Activated naive CD8-positive, alpha-beta T cell treated with anti-CD3 and anti-CD28 coated beads, Interleukin-2, amount 10 ng/mL, durations not matched to agents 7 days and 5 days (primary cell): ENCODE measurements at places on chromosomes 13 and 19. TPM values are rescaled to one million over a fixed set of nuclear protein-coding genes. Genes with fewer than 3 reads are reported as not detected.

NTF4 gene
- not detected for total RNA-seq

CCNA1 gene
- total RNA-seq: 0.28 TPM

OR7C1 gene
- total RNA-seq: not detected

TUBA3C gene
- total RNA-seq: not detected

SIGLEC8 gene
- not detected for total RNA-seq

KLK10 gene
- not detected for total RNA-seq

STXBP2 gene
- total RNA-seq: 189 TPM

RNF17 gene
- not detected for total RNA-seq

DNA sequence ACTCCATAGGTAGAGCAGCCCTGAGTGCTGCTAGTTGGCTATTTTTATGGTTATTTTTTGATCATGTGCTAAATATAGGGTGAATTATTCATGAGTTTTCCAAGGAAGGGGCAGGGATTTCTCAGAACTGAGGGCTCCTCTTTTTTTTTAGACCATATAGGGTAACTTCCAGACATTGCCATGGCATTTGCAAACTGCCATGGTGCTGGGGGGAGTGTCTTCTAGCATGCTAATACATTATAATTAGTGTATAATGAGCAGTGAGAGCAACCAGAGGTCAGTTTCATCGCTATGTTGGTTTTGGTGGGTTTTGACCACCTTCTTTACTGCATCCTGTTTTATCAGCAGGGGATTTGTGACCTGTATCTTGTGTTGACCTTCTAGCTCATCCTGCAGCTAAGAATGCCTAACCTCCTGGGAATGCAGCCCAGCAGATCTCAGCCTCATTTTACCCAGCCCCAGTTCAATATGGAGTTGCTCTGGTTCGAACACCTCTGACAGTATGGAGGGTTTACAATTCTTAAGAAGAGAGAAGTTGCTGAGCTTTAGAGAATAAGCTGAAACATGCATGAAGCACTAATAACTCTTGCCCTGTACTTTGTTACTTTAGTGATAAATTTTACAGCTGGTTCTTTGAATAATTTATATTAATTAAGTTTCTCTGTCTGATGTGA is 31.7 kb downstream of the CEACAM1 start:
- no peak overlapping the region for H3K4me3 ChIP-seq
- H3K4me1 ChIP-seq: peaks cover 30% of the 10 kb centered on the region
- no peak overlapping the region for H3K27ac ChIP-seq
- H3K27me3 ChIP-seq: peaks cover 3% of the 10 kb centered on the region

DNA sequence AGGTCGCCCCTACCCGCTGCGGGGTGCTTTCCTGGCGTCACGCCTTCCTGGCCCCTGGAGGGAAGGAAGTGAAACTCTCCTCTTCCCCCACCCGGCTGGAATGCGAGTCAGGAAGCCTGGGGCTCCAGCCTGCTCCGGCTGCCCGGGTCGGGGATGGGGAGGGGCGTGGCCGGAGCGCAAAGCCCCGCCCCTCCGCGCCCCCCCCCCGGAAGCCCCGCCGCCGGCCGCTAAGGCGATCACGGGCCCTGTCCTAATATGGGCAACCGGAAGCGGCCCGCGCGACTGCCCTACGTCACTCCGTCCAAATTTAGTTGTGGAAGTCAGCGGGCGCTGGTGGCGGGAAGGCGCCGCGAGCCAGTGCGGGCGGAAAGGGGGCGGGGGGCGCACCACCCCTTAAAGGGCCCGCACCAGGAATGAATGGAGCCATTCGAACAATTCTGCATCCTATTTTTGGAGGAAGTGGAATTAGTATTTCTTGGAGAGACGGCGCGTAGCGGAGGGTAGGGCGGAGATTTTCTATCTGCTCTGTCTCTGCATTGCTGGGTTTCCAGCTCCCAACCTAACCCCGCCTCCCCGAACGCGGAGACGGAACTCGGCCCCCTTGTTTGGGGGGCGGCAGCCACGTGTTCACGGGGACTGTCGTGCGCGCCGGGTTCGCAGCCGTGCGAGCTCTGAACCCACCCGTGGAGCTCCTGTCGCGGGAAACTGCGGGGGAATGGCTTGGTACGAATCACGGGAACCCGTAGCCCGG is 1.6 kb downstream of the IER2 start:
- peaks cover 22% of the 10 kb centered on the region for H3K4me1 ChIP-seq
- peak overlapping the region; percentile 100 for H3K27ac ChIP-seq
- H3K4me3 ChIP-seq: peak overlapping the region; percentile 98
- peaks cover 23% of the 10 kb centered on the region for H3K36me3 ChIP-seq
- peak; percentile 94 for DNase-seq

- no peak for DNase-seq
- H3K27me3 ChIP-seq: peaks cover 12% of the 10 kb centered on the region
- no peak overlapping the region for H3K4me3 ChIP-seq
- H3K36me3 ChIP-seq: no peaks in the 10 kb centered on the region
- no peak overlapping the region for H3K27ac ChIP-seq
These were observed 9.3 kb downstream of the SCEL start for GRCh38 chr13:77544758-77545338.

DNA sequence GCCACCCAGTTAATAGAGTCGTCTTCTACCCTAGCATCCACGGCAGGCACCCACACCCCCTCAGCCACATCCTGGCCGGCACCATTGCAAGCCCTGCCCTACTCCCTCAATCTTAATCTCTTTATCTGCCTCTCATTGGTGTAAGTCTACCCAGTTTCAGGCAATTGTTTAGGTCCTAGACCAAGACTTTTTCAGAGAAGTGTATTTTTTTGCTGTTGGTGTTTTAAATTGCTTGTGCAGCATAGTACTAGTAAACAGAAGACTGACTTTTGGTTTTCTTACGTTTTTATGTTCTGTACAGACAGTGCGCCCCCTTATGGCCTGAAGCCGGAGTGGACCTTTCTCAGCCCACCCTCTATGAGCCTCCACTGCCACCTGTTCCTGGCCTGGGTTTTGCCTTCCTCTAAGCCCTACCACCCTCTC is 2.3 kb upstream of the LCP1 start:
- DNase-seq: peak; percentile 72
- H3K36me3 ChIP-seq: peaks cover 14% of the 10 kb centered on the region
- peak overlapping the region; percentile 100 for H3K27ac ChIP-seq
- H3K4me3 ChIP-seq: peak overlapping the region; percentile 98
- peaks cover 4% of the 10 kb centered on the region for H3K27me3 ChIP-seq

DNA sequence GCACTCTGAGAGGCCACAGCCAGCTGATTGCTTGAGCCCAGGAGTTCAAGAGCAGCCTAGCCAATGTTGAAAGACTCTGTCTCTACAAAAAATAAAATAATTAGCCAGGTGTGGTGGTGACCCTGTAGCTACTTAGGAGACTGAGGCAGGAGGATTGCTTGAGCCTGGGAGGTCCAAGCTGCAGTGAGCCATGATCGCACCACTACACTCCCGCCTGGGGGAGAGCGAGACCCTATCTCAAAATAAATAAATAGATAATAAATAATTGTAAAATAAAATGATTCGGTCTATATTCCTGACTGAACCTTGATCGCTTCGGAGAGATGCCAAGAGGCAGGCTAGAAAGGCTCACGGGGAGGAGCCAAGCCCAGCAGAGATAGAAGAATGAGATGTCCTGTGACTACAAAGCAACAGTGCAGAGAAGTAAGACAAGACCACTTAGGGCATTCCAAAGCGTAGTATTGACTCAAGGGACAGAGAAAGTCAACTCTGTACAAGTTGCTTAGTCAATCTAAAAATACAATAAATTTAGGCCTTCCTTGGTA is 12.8 kb downstream of the SHISA2 start:
- H3K36me3 ChIP-seq: no peaks in the 10 kb centered on the region
- no peak overlapping the region for H3K4me3 ChIP-seq
- peaks cover 3% of the 10 kb centered on the region for H3K4me1 ChIP-seq
- no peak for DNase-seq
- H3K27ac ChIP-seq: no peak overlapping the region

GRCh38 chr13:101775267-101775666 is 322.8 kb downstream of the ITGBL1 start:
- no peak overlapping the region for H3K27ac ChIP-seq
- no peak overlapping the region for H3K4me3 ChIP-seq
- DNase-seq: no peak
- H3K4me1 ChIP-seq: no peaks in the 10 kb centered on the region
- H3K36me3 ChIP-seq: no peaks in the 10 kb centered on the region

DNA sequence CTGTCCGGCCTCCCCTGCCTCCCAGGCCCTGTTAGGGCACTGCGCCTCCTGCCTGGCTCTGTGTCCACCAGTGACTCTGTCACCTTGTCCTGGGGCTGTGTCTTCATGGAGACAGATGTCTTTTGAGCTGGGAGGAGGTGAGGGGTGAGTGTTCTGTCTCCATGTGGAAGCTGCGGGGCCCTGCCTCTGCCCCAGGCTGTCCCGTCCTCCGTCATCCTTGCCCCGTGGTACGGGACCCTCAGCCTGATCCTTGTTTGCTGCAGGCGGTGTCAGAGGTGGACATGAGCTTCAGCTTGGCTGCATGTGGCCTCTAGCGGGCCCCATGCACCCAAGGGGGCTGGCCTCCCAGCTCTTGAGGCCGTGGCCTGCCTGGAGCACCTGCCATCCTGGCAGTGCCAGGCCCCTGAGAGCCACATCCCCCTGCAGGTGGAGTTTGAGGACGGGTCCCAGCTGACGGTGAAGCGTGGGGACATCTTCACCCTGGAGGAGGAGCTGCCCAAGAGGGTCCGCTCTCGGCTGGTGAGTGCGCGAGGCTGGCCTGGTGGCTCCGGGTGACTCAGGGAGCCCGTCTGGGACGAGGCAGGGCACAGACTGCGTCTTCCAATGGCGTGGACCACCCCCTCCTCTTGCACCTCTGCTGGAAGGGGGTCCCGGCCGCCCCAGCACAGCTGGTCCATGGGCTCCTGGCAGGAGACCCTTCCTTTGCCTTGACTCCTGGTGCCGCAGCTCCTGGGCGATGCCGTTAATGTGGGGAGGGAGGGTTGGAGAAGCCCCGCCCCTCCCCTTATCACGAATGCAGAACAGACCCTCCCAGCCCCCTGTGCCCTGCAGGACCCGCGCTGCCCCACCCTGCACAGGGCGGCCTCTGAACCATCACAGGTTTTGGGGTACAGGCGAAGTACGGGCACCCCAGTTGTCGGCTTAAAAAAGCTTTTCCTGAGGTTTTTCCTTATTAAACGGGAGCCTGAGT is 181.3 kb downstream of the KDM4B start:
- H3K4me3 ChIP-seq: no peak overlapping the region
- H3K27ac ChIP-seq: no peak overlapping the region
- H3K36me3 ChIP-seq: peaks cover 9% of the 10 kb centered on the region
- H3K4me1 ChIP-seq: peaks cover 2% of the 10 kb centered on the region
- no peaks in the 10 kb centered on the region for H3K27me3 ChIP-seq

- H3K27me3 ChIP-seq: peaks cover 2% of the 10 kb centered on the region
- peak; percentile 95 for DNase-seq
- peaks cover 10% of the 10 kb centered on the region for H3K36me3 ChIP-seq
- peak within 1 kb of the TSS; percentile 92 for H3K27ac ChIP-seq
- peak within 1 kb of the TSS; percentile 95 for H3K4me3 ChIP-seq
These were observed at the start of gene FAM32A for GRCh38 chr19:16185123-16185767. FAM32A (plus strand) TSS chr19:16185410; CDS start chr19:16185443, 33 bp downstream.

- no peak overlapping the region for H3K27ac ChIP-seq
- no peaks in the 10 kb centered on the region for H3K36me3 ChIP-seq
- peaks cover 3% of the 10 kb centered on the region for H3K27me3 ChIP-seq
These were observed 62.8 kb downstream of the RAB20 start for GRCh38 chr13:110498765-110499164.

DNA sequence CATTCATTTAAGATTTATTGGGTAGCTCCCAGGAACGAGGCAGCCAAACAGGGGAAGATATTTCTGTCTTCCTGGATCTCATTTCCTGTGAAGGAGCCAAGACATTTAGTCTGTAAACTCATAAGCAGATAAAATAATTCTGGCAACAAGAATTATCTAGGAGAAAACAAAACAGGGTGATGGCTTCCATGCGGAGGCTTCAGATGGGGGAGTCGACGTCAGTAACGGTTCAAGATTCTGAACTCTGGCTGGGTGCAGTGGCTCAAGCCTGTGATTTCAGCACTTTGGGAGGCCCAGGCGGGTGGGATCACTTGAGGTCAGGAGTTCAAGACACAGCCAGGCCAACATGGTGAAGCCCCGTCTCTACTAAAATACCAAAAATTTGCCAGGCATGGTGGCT is 1.3 kb downstream of the GNA15 start:
- peak overlapping the region; percentile 75 for H3K4me3 ChIP-seq
- H3K36me3 ChIP-seq: peaks cover 12% of the 10 kb centered on the region
- peaks cover 37% of the 10 kb centered on the region for H3K4me1 ChIP-seq
- no peaks in the 10 kb centered on the region for H3K27me3 ChIP-seq
- no peak for DNase-seq
- H3K27ac ChIP-seq: peak overlapping the region; percentile 50

- H3K27me3 ChIP-seq: peaks cover 9% of the 10 kb centered on the region
- no peak overlapping the region for H3K27ac ChIP-seq
- H3K4me1 ChIP-seq: peaks cover 14% of the 10 kb centered on the region
These were observed 60.7 kb upstream of the URI1 start for GRCh38 chr19:29881386-29881785.

DNA sequence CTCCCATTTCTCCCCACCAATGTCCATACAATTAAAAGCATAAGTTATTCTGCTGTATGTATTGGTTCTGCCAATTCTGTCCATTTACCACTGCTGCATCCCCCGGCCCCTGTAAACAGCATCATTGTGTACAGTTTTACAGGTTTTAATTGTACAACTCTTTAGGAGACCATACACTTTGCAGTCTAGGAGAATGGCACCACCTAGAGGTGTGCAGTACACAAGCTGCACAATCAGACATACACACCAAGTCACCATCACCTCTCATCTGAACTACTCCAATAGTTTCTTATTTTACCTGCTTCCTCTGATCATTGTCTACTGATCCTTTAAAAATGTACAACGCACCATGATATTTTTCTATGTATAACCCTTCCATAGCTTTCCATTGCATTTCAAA is 855.9 kb upstream of the KLHL1 start:
- DNase-seq: no peak
- no peaks in the 10 kb centered on the region for H3K4me1 ChIP-seq
- H3K4me3 ChIP-seq: no peak overlapping the region
- no peaks in the 10 kb centered on the region for H3K36me3 ChIP-seq

GRCh38 chr19:32914879-32915660 is 45.5 kb upstream of the SLC7A9 start:
- peaks cover 4% of the 10 kb centered on the region for H3K4me1 ChIP-seq
- H3K4me3 ChIP-seq: no peak overlapping the region
- no peak for DNase-seq
- H3K27me3 ChIP-seq: no peaks in the 10 kb centered on the region
- no peak overlapping the region for H3K27ac ChIP-seq

GRCh38 chr13:35136585-35136984 is 194.5 kb downstream of the NBEA start:
- no peak overlapping the region for H3K4me3 ChIP-seq
- no peaks in the 10 kb centered on the region for H3K27me3 ChIP-seq
- H3K4me1 ChIP-seq: peaks cover 17% of the 10 kb centered on the region
- no peak overlapping the region for H3K27ac ChIP-seq

DNA sequence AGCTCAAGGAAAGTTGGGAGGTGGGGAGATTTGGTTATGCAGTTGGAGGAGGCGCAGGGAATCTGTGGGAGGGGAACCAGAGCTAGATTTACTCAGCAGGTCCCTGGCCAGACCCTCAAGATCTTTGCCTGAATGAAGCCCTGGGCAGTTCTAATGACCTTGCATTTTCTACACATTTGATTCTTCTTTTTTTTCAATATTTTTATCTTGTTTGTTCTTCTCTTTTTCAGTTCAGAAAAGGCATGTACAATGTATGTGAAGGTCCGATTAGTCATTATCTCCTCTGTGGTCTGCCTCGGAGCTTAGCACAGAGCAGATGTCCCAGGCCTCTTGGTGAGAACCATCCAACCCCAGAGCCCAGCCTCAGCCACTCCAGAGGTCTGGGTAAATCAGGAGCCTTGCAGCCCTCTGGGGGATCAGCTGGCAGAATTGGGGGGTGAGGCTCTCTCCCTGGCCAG is 24.2 kb downstream of the SERP2 start:
- H3K4me3 ChIP-seq: no peak overlapping the region
- H3K4me1 ChIP-seq: no peaks in the 10 kb centered on the region
- H3K27me3 ChIP-seq: no peaks in the 10 kb centered on the region
- no peak overlapping the region for H3K27ac ChIP-seq
